ENCODE measurements at places on chromosomes 4 and X.
A peak's percentile ranks its signal among the peaks of the same experiment; 100 is the strongest.

DNA sequence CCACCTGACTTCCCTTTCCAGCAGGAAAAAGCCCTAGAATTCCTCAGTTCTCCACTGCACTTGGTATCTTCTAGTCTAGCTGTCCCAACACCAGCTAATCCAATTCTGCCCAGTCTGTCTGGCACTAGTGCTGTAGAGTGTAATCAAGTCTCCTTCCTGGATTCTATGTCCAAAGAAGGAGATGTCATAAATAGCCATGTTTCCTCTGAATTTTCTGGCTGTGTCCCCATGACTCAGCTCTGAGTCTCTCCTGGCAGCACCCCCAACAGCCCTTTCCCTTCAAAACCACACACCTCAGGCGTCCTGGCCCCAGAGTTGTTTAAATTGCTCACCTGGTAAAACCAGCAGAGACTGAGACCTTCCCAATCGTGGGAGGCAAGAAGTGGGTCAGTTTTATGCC lies 197.2 kb downstream of the GRXCR1 start:
- DNase-seq = no peak

- DNase-seq = peak; percentile 6
Observed at GRCh38 chrX:152641996-152642395, 4.3 kb downstream of the GABRQ start.

GRCh38 chrX:48083212-48083611 lies 11.8 kb upstream of the ZNF630 start:
- DNase-seq = peak; percentile 64

GRCh38 chr4:161538941-161539340 lies 624.9 kb downstream of the FSTL5 start:
- DNase-seq = no peak

DNA sequence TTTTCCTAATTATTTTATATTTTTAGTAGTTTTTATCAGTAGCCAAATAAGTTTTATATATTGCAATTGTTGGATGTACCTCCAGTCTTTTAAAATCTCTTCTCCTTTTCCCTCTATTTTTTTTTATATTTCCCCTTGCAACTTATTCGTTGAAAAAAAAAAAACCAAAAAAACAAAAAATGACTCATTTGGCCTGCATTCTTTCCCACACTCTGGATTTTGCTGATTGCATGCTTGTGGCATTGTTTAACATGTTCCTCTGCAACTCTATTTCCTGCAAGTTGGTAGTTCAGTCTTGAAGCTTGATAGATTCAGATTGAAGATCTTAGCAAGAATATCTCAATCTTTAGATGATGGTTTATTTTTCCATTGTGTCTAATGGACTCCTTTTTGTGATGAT lies 260.6 kb upstream of the BOD1L1 start:
- DNase-seq = peak; percentile 93

- DNase-seq = peak; percentile 58
Observed at GRCh38 chrX:154308108-154308946, 12.7 kb downstream of the TKTL1 start.

- DNase-seq = peak; percentile 38
Observed at GRCh38 chr4:48112017-48112667, 21.9 kb downstream of the TXK start.

DNA sequence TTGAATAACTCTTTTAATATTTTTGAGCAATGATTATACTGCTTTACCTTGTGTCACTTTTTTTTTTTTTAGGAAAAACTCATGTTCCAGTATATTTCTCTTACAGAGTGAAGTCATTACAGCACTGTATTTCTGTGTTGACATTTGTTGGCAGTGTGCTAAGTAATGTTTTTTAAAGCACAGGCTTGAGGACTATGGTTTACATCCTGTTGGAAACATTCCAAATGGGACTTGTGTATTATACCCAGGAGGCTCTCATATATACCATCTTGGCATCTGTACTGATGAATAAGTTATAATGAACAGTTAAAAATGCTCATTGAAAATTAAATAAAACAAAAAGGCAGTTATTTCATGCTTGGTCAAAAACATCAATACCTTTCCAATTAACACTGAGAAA lies 33.8 kb downstream of the CEP44 start:
- DNase-seq = peak; percentile 49

DNA sequence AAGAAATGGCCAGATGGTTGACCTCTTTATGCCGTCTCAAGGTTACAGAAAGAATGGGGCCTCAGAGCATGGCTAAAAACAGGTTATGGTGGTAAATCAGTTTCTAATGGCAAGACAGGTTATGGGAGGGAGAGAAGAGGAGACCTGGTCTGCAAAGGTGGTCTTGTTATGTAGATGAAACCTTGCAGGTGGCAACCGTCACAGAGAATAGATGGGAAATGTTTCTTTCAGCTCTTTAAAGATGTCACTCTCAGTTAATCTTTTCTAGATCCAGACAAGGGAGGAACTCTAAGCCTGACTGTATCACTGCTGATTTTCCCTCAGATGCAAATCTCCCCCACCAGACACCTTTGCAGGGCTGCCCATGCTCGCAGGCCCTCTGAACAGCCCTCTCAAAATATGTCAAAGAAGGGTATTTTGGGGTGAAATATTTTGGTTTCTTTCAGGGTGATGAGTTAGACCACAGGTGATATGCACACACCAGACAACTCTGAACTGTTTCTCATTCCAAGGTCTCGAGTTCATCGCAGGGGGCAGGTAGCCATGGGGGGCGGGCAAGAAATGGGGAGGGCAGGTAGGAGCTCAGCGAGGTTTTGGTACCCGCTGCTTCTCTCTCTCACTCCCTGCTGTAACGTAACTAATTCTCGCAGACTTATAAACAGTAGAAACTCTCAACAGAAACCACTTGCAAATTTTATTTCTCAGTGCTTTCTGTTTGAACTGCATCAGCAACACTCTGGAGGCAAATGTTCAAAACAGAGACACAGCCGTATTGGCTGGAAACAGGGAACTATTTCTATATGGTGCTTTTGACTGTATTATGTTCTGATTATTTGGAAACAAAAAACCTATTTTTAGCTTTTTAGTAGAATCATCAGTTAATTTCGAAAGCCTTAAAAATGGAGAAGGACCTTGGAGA lies 32.4 kb downstream of the CASP3 start:
- DNase-seq = no peak

- no peak for DNase-seq
Observed at GRCh38 chr4:47703956-47704355, 133.9 kb downstream of the CORIN start.

DNA sequence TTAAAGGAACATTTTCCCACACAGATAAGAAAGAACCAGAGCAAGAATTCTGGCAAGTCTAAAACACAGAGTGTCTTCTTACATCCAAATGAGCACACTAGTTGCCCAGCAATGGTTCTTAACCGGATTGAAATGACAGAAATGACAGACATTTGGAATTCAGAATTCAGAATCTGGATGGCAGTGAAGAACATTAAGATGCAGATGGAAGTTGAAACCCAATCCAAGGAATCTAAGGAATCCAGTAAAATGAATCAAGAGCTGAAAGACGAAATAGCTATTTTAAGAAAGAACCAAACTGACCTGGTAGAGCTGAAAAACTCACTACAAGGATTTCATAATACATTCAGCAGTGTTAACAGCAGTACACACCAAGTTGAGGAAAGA lies 21.5 kb downstream of the ANAPC10 start:
- no peak for DNase-seq

DNA sequence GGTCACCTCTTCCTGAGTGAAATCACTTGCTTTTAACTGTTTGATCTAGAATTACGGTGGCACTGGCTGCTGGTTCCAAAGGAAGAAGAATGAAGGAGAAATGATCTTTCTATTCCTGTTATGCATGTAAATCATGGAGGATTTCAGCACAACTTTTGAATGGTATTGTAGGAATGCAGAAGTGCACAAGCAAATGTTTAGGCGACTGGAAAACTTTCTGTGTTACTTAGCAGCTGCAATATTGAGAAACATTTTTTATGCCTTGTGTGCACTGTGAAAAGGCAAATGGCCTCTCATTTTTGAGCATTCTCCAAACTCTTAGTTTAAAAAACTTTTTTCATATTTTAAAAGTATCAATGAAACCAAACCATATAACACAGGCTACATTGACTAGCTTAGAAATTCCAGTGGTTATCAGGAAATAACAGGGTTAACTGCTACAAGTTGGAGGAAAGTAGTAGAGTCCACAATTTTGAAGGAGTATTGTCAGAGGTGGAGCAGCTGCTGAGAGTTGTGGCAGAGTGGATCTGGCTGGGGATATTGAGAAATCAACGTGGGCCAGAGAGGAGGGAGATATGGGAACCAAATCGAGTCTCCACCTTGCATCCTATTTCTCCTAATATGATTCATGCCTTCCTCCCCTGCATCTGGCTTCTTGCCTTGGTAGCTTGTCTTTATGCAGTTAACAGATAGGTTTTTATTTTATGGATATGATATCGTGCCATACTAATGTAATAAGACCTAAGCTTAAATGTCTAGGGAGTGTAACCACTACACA lies 32.0 kb upstream of the FHL1 start:
- no peak for DNase-seq

GRCh38 chr4:150402871-150403272 lies 179.1 kb upstream of the MAB21L2 start:
- no peak for DNase-seq

DNA sequence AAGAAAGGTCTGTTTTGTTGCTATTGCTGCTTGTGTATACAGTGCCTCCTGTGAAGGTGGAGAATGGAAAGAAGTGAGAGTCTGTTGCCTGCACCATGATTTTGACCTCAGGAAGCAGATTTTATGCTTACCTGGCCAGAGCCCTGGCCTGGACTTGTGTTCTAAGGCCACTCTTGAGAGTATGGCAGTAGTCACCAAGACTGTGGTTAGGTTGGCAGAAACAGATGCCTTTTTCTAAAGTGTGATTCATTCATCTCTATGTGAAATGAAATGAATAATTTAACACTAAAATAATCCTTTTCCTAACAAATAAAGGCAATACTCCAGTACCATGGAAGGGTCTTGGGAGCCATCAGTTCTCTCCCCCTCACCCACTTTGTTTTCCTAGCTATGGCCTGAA lies 161.8 kb downstream of the DCLK2 start:
- no peak for DNase-seq

DNA sequence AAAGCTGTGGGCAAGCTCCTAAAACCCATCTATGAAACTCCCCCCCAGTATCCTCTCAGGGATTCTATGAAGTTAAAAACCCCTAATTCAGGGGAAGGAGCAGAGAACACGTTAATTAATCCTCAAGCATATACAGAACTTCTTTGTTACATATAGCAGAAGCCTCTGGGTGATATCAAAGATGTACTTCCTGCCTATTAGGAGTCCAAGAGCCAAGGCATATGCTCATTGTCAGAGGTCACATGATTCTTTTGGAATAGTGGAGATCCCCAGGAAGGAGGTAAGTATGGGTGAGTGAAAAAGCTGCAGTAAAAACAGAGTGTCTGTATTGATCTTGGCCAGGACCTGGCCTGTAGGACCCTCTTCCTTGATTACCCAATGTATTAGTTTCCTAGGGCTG lies 2.9 kb upstream of the SPARCL1 start:
- DNase-seq = peak; percentile 39

GRCh38 chrX:38327775-38328081 lies 419 bp upstream of the RPGR start:
- DNase-seq = no peak

DNA sequence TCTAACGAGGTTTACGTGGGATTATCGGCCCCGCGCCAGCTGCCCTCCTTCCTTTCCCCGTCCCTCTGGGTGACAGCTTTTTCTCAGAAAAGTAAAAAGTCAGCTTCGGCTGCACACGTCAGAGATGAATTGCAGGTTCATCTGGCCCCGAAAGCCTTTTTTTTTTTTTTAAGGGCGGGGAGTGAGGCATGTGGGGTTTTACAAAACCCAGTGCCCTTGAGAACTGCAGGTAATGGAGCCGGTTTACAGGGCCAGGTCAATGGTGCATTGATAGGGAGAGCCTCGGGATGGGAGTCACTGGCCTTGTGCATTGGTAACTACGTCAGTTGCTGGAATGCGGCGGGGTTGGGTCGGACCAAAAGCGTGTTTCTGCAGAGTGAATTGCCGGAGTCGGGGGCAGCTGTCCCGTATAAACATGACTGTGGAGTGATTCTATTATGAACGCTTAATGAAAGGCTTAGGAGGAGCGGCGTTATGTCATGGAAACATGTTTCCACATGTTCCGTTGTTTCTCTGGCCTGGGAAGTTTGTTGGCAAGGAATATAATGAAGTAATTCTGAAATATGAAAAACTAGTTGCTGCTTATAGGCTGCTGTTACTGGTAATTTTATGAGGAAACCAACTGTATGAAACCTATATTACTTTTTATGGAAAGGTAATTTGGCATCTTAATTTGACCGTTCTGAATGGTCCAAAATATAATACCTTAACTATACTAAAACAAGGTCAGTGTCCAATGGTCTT lies 1.1 kb downstream of the HSPA4L start:
- peak; percentile 69 for DNase-seq

DNA sequence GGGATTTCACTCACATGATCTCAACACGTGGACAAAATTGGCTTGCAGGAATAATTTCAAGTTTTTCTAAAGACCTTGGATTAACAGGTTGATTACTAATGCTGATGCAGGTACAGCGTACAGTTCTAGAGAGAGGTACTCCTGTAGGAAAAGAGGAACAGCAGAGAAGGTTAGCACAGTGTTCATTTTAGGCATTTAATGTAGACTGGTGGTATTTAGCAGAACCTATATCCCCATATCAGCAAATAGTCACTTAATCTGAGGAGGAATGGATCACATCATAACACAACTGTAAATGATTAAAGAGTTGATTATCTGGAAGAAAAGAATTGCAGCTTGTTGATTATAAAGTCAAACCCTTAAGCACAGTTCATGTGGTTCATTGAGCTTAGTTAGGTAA lies 620 bp downstream of the CXCL10 start:
- DNase-seq = no peak

DNA sequence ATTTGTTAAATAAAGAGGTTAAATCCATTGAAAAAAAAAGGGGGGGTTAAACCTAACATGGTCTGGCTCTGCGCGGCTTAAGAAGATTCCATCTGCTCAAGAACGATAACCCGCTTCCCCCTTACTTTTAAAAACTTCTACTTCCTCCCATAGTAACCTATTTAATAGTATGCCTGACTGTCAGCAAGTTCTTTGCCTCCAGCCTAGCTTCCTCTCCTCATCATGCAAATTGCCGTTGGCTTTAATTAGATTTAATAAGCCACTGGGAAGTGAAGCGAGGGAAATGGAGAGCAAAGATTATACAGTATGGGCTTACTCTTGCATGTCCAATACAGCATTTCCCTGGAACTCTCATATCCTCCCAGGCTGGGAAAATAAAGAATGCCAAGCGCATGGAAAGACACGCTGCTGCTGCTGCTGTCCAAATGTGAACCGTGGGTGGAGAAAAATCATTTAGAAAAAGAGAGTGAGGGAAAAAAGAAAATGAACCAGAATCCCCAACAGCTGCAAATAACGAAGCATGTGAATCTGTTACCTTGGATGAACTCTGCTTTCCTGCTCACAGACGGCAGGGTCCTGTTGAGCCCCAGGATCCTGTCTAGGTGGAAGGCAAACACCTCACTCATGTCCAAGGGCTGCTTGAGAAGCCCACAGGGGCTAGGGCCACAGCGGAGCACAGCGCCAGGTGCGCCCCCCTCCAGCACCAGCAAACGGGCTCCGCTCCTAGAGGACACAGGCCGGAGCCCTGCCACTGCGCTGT lies 2.7 kb downstream of the GASK1B start:
- peak; percentile 44 for DNase-seq

- DNase-seq = no peak
Observed at GRCh38 chrX:123743312-123743711, 10.5 kb upstream of the THOC2 start.

Measured in cardiac fibroblast (primary cell).